ENCODE measurements at places on chromosomes 5 and 9.

DNA sequence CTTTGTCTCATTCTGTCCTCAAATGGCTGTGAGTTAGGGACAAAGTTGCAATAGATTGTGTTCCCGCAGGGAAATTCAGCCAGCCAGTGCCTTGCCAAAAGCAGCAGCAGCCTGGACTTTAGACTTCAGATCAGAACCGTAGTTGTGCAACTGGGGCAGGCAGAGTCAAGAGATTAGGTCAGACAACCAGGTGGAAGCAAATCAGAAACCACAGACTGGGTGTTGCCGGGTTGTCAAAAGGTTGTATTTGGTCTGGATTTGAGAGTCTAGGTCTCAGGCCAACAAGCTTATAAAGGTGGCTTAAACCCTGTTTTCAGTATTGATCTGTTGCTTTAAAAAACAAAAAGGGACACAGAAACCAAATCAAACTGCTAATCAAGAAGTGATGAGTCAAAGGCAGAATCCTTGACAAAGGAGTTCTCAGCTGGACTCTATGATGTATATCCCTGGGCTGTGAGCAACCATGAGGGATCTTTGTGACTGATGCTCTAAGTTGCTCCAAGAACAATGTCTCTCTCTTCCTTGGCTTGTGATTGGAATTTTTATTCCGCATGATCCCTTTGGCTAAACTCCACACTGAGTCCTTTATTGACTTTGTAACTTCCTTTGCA is 20.9 kb downstream of the RFK start:
- DNase-seq = no peak

DNA sequence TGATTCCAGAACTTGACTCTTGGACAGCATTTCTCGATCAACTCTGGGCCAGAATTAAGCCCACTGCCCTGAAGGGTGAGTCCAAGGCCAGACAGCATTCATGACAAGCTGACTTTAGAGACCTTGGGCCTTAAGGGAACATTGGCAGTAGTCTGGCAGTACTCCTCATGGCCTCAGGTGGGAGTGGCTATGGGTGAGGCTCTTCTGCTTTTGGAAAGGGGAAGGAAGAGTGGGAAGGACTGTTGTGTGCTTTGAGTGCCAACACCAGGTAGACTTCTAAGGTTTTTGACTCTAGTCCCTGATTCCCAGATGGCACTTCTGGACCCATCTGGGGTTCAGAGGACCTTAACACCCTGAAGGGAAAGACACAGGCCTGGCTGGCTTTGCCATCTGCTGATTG is 530.4 kb downstream of the ACTL7B start:
- no peak for DNase-seq

GRCh38 chr5:127840198-127840524 is 137.0 kb downstream of the CCDC192 start:
- no peak for DNase-seq

- DNase-seq = no peak
These were observed 59.2 kb downstream of the TNC start for GRCh38 chr9:115058684-115059315.

GRCh38 chr9:89791754-89792153 is 186.9 kb downstream of the GADD45G start:
- DNase-seq = peak; percentile 19

DNA sequence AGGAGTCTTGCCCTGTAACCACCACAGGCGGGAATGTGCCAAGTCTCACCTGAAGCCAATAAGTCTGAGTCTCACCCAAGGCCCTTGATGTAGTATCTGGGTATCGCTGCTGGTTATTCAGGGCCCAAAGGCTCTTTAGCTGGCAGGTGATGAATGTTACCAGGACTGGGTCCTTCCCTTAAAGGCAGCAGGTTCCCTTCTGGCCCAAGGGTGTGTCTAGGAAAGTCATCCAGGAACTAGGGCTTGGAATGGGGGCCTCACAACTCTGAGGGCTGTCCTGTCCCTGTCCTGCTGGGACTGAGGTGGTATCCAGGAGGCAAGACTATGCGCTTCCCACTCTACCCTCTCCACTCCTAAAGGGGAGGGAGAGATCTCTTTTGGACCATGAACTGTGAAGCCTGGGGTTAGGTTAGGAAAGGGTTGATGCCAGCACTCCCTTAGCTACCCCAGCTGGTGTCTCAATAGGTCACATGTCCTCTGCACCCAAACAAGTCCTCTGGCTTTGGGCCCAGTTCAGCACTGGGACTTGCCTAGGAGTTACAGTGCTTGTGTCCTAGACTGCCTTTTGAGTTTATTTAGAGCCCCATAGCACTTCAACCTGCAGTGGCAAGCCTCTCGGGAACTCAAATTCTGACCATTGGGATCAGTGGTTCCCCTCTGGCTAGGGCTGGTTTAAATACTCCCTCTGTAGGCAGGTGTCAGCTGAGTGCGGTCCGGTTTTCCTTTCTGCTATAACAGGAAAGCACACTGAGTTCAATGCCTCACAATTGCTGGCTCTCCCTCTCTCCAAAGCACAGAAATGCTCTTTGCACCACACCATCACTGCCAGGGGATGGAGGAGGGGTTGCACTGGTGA is 22.5 kb upstream of the RANBP3L start:
- DNase-seq = no peak

GRCh38 chr9:33051144-33051543 is 25.3 kb downstream of the SMU1 start:
- DNase-seq = no peak

DNA sequence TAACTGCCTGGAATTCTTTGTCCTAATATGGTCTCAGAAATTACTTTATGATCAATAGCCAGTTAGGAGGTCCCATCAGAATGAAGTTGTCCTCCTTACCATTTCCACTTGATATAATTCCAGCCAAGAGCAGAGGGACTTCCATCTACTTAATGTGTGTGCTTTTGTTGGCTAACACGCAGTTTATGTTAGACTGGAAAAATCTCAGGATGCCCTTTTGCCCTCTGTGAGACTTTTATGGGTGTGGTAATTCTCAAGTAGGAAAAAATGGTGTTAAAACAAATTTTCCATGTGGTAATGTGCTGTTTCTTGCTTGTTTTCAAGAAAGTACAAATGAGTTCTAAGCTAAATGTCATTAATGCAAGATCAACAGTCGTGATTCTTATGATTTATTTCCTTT is 327.1 kb downstream of the MTRR start:
- DNase-seq = no peak

DNA sequence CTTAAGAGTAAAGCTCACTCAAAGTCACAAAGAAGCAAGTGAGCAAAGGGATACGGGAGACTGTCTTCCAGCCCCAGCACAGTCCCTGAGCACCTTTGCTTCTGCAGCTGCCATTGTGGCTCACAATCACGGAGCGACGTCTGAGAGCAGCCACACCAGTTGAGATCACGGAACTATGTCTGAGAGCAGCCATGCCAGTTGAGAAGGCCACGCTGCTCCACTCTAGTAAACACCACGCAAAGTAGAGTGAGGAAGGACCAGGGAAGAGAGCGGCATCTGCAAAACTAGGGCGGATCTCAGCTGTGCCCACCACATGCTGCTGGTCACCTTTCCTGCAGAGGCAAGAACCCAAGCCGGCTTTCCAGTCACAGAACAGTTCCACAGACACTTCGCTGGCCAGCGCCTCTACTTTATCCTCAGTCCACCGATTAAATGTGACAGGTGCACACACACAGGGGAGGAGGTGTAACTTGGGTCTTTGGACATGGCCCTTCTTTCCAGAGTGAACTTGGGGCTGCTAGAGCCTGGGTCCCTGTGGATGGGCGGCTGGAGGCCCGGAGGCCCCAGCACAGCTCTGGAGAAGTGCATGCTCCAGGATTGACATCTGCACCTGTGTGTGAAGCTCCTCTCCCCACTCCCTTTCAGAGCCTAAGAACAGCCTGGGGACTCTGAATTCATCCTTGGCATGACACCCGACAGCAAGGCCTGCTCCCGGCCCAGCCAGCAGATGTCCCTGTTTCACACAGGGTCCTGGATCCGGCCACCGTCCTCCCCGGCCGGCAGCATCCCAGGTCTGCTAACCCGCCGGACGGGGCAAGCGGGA is 324.9 kb upstream of the IRX4 start:
- no peak for DNase-seq

DNA sequence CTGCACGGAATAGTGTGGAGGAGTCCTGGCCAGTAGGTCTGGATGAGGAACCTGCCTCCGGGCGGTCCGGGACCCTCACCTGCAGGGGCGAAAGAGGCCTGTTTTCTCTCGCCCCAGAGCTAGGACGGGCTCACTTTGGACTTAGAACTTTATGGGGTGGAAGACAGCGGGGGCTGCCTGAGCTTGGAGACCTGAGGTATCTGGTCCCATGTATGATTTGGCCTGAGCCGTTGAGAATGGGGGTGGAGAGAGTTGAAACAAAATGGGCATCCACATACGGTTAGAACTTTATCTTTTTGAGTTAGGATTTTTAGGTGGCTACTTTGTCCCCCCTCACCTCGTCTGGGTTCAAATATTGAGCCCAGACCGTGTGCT is 681 bp upstream of the ETF1 start:
- no peak for DNase-seq
